ENCODE measurements at places on chromosomes 5 and 9. TPM values are rescaled to one million over a fixed set of nuclear protein-coding genes. Genes with fewer than 3 reads are reported as not detected.

Gene ENHO
- total RNA-seq, result not detected

Gene CARTPT
- total RNA-seq, result not detected

Gene ENTPD2
- not detected for total RNA-seq

Gene ARHGEF39
- 3.3 TPM for total RNA-seq

Gene PCDHGA3
- 9.1 TPM for total RNA-seq

Gene HAVCR2
- not detected for total RNA-seq

Gene NPR3
- total RNA-seq, result 56.0 TPM

Gene CDH12
- not detected for total RNA-seq

Gene CAMSAP1
- 15.1 TPM for total RNA-seq

DNA sequence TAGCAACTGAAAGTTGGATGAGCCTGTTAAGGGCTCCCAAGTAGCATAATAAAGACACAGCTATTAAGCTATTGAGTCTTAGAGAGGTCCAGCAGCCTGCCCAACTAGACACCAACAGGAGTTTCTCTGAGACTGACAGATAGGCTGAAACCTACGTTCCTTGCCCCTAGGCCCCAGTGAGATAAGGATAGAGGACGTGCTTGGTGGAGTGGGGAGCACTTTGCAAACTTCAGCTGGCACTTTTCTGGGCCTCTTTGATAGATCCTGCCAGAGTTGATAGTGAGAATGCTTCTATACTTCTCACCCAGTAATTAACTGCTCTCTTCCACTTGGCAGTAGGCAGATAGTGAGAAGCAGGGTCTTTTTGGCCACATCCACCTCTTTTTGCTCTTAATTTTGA is 20.8 kb upstream of the CTNNA1 start:
- no peaks in the 10 kb centered on the region for H3K36me3 ChIP-seq
- H3K27ac ChIP-seq, result no peak overlapping the region
- no peaks in the 10 kb centered on the region for H3K4me1 ChIP-seq
- H3K27me3 ChIP-seq, result peaks cover 6% of the 10 kb centered on the region
- no peak overlapping the region for H3K4me3 ChIP-seq

DNA sequence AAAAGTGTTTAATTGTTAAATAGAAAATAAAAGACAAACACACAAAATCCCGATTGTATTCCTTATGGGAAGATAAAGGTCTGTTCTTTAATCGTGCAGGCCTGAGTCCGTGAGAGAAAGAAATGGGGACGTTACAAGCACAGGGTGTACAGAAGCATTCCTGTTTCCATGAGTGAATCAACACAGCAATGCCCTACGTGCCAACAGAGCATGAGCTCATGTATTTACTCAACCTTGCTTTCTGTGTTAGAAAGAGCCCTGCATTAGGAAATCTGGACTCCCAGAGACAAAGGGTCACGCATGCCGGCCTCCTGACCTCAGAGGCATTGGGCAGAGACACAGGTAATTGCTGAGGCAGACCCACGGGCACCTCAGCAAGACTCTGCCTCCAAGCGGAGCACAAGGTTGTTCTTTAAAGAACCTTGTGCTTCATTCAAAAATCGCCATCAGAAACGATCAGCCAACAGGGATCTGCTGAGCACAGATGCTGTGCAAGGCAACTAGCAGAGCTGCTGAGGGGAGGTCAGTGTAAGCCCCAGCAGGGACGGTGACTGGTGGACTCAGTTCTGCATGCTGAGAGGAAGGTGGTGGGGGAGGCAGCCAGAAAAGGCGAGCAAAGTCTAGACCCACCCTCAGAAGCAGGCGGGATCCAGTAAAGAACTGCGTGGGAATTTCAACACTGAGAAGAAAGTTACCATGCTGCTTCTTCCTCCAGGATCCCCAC is 101.0 kb downstream of the TLE1 start:
- H3K27ac ChIP-seq, result no peak overlapping the region
- no peak overlapping the region for H3K4me3 ChIP-seq
- peaks cover 6% of the 10 kb centered on the region for H3K27me3 ChIP-seq
- H3K36me3 ChIP-seq, result peaks cover 8% of the 10 kb centered on the region

DNA sequence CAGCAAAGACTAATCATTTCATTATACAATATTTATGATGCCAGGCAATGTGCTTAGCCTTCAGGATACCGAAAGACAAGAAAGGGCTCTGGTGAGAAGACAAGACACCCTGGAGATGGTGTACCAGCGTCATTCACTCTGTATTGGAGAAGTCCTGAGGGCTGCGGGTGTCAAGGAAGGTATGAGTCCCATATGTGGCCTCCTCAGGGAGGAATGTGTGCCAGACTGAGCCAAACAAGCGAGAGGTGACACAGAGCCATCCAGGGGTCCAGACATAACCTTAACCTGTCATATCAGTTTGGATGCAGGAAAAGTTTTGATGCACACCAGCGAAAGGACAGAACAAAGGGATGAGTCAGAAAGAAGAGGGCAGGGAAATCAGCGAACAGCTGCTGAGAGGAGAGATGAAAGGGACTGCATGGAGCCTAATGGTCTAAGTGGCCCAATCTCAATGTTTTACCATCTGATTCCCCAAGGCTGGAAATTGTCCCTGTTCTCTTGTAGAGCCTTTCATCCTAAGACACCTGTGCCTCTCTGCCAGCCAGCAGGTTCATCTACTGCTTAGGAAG is 38.9 kb downstream of the ADRA1B start:
- peaks cover 14% of the 10 kb centered on the region for H3K4me1 ChIP-seq
- no peaks in the 10 kb centered on the region for H3K36me3 ChIP-seq
- H3K4me3 ChIP-seq, result no peak overlapping the region
- peaks cover 14% of the 10 kb centered on the region for H3K27me3 ChIP-seq

DNA sequence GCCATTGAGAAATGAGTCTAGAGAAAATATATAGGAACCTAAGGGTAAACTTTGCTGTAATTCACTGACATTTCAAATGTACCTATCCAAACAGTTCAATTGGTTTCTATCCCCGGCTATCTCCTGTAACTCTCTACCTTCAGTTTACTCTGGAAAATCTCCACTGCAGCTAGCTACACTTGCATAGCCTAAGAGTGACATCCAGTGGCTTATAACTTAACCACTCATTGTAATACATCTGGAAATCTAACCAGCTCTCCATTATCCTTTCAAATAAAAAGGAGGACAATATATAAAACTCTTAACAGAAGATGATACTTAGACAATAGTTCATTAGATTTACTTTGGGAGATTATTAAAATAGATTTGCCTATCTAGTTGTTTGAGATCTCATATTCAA is 35.3 kb upstream of the SPDL1 start:
- no peaks in the 10 kb centered on the region for H3K36me3 ChIP-seq
- no peak overlapping the region for H3K4me3 ChIP-seq
- DNase-seq, result peak; percentile 50
- H3K4me1 ChIP-seq, result peaks cover 40% of the 10 kb centered on the region
- H3K27me3 ChIP-seq, result no peaks in the 10 kb centered on the region

GRCh38 chr5:108093186-108093585 is 288.7 kb downstream of the FBXL17 start:
- no peak overlapping the region for H3K4me3 ChIP-seq
- no peak overlapping the region for H3K27ac ChIP-seq

- peaks cover 45% of the 10 kb centered on the region for H3K4me1 ChIP-seq
- peaks cover 4% of the 10 kb centered on the region for H3K27me3 ChIP-seq
- H3K4me3 ChIP-seq, result peak within 1 kb of the TSS; percentile 92
- peak within 1 kb of the TSS; percentile 98 for H3K27ac ChIP-seq
- peaks cover 12% of the 10 kb centered on the region for H3K36me3 ChIP-seq
These were observed at the start of gene P4HA2 for GRCh38 chr5:132227485-132228240. TSS of gene P4HA2 (minus strand) at chr5:132227853. CDS start at chr5:132218626, 9,227 bp downstream.

DNA sequence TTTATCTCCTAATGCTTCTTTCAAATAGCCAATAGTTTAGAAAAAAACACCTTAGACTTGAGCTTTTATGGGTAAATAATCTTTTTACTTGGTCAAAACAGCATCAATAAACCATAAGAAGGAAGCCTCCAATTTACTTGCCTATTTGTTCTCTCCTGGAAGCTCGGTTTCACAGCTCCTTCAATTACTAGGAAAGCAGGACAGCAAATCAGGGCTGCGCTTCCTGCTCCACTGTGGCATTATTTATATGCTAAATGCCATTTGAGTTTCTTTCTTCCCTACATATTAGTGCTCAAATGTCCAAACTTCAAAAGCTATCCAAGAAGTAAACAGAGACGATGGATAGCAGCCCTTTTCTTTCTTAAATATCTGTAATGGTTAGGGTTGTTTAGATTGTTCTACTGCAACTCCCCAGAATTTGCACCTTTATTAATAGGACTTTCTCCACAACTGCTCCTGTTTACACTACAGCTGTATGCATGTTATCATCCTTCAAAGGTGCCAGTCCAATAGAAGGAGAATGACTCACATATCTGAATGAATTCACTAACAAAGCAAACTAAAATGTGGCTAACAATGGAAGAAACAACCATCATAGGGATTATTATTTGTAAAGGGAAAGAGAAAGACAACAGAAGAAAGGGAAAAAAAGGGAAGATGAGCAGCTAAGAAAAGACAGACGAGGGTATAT is 58.7 kb downstream of the MED27 start:
- peaks cover 15% of the 10 kb centered on the region for H3K36me3 ChIP-seq
- H3K27me3 ChIP-seq, result no peaks in the 10 kb centered on the region
- no peak overlapping the region for H3K27ac ChIP-seq
- peaks cover 53% of the 10 kb centered on the region for H3K4me1 ChIP-seq

DNA sequence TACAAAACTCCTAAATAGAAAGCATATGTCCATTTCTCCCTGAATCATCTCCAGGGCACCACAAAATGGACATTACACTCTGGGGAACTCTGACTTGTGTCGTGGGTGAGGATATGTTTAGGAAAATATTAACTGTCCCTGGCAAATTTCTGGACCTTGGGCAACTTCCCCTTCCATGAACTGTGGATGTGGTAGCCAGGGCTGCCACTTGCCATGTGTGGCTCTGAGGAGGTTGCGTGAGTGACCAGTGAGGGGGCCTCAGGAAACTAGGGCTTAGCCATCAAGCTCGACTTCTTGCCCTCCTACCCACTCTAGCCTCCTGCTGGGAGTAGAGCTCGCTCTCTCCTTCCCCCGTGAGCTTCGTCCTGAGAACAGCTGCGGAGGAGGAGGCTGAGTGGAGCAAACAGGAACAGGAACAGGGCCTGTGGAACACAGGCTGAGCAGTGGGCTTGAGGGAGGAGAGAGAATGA is 13.8 kb upstream of the STC2 start:
- no peak overlapping the region for H3K27ac ChIP-seq
- no peaks in the 10 kb centered on the region for H3K36me3 ChIP-seq
- no peak overlapping the region for H3K4me3 ChIP-seq

GRCh38 chr9:105066275-105066865 is 138.4 kb upstream of the ABCA1 start:
- peak overlapping the region; percentile 9 for H3K27ac ChIP-seq
- H3K27me3 ChIP-seq, result peaks cover 5% of the 10 kb centered on the region
- no peak for DNase-seq
- H3K4me3 ChIP-seq, result no peak overlapping the region
- H3K36me3 ChIP-seq, result peaks cover 18% of the 10 kb centered on the region

DNA sequence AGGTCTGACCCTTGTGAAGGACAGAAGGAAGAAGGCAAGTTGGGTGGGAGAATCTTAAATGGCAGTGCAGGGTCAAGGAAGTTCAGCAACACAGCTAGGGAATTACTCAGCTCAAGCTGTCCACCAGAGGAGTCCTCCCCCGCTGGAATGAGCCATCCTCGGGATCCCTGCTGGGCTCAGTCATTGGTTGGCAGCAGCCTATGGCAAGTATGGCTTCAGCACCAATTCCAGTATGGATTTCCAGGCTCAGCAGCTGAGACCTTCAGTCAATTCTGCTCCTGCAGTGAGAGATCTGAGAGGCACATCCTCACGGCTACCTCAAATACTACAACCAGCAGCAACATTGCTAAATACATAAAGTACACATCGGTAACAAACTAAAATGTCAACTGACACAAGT is 280.6 kb upstream of the PIK3R1 start:
- peaks cover 3% of the 10 kb centered on the region for H3K27me3 ChIP-seq
- no peaks in the 10 kb centered on the region for H3K36me3 ChIP-seq
- H3K27ac ChIP-seq, result no peak overlapping the region
- no peaks in the 10 kb centered on the region for H3K4me1 ChIP-seq
- no peak for DNase-seq

- H3K27me3 ChIP-seq, result no peaks in the 10 kb centered on the region
- no peak overlapping the region for H3K4me3 ChIP-seq
- no peak for DNase-seq
- no peak overlapping the region for H3K27ac ChIP-seq
- H3K36me3 ChIP-seq, result no peaks in the 10 kb centered on the region
- peaks cover 18% of the 10 kb centered on the region for H3K4me1 ChIP-seq
These were observed 1005.7 kb downstream of the DTWD2 start for GRCh38 chr5:117982691-117983090.

GRCh38 chr5:149766460-149767280 is 36.6 kb downstream of the PPARGC1B start:
- peaks cover 22% of the 10 kb centered on the region for H3K27me3 ChIP-seq
- no peak overlapping the region for H3K27ac ChIP-seq
- no peak for DNase-seq
- H3K4me1 ChIP-seq, result no peaks in the 10 kb centered on the region
- H3K4me3 ChIP-seq, result no peak overlapping the region
- H3K36me3 ChIP-seq, result 0 out of 2 replicates have a peak, but pooled peaks cover 9% of the 10 kb centered on the region

- H3K27me3 ChIP-seq, result no peaks in the 10 kb centered on the region
- H3K4me1 ChIP-seq, result peaks cover 7% of the 10 kb centered on the region
- no peak overlapping the region for H3K4me3 ChIP-seq
- H3K36me3 ChIP-seq, result no peaks in the 10 kb centered on the region
- H3K27ac ChIP-seq, result no peak overlapping the region
- DNase-seq, result peak; percentile 5
These were observed 110.7 kb upstream of the TRIM32 start for GRCh38 chr9:116576386-116576785.

GRCh38 chr9:108812396-108813025 is 43.3 kb downstream of the ACTL7B start:
- no peak overlapping the region for H3K4me3 ChIP-seq
- DNase-seq, result no peak
- H3K27ac ChIP-seq, result no peak overlapping the region

- H3K27ac ChIP-seq, result peak overlapping the region; percentile 30
- H3K36me3 ChIP-seq, result 0 out of 2 replicates have a peak, but pooled peaks cover 5% of the 10 kb centered on the region
- no peaks in the 10 kb centered on the region for H3K27me3 ChIP-seq
- peak; percentile 29 for DNase-seq
- H3K4me3 ChIP-seq, result peak overlapping the region; percentile 5
These were observed 70.6 kb downstream of the DPYSL3 start for GRCh38 chr5:147439254-147439653.

- H3K27ac ChIP-seq, result no peak overlapping the region
- no peaks in the 10 kb centered on the region for H3K27me3 ChIP-seq
- peaks cover 33% of the 10 kb centered on the region for H3K4me1 ChIP-seq
- no peak overlapping the region for H3K4me3 ChIP-seq
- no peaks in the 10 kb centered on the region for H3K36me3 ChIP-seq
These were observed 2393.0 kb upstream of the C9orf72 start for GRCh38 chr9:29966247-29966646.

GRCh38 chr5:40368200-40368599 is 311.5 kb upstream of the PTGER4 start:
- H3K36me3 ChIP-seq, result peaks cover 6% of the 10 kb centered on the region
- peaks cover 1% of the 10 kb centered on the region for H3K27me3 ChIP-seq
- no peak overlapping the region for H3K27ac ChIP-seq
